Anterior cingulate cortex (tissue), 58 donors: ENCODE measurements at places on chromosomes 11 and 22.
A peak's percentile ranks its signal among the peaks of the same experiment; 100 is the strongest.

DNA sequence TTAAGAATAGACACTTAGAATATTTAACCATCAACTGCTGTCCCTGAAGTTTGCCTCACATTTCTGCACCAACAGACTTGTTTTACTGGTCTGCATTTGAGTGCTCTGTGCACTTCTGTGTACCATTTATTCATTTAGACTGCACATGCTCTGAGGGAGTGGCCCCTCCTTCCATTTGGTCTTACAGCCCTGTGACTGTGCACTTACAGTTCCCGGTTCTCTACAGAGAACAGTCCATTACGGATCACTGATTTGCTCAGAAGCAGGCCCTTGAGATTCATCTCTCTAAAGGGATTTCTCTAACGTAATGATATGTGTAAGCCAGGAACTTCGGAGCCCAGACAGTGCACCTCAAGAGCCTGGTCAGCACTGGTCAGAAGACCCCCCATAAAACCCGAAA is 247.3 kb upstream of the BLID start:
- DNase-seq, result no peak

DNA sequence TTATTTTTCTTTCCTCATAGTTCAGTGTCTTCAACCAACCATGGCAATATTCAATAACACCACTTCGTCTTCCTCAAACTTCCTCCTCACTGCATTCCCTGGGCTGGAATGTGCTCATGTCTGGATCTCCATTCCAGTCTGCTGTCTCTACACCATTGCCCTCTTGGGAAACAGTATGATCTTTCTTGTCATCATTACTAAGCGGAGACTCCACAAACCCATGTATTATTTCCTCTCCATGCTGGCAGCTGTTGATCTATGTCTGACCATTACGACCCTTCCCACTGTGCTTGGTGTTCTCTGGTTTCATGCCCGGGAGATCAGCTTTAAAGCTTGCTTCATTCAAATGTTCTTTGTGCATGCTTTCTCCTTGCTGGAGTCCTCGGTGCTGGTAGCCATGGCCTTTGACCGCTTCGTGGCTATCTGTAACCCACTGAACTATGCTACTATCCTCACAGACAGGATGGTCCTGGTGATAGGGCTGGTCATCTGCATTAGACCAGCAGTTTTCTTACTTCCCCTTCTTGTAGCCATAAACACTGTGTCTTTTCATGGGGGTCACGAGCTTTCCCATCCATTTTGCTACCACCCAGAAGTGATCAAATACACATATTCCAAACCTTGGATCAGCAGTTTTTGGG is at the start of gene OR51T1:
Gene OR51T1 (plus strand): TSS at position 41 of the 641 bp plus-strand sequence. CDS start 0 bp downstream, at position 41.
- DNase-seq, result no peak

GRCh38 chr11:10659339-10660216 is 34.0 kb downstream of the IRAG1 start:
- no peak for DNase-seq

DNA sequence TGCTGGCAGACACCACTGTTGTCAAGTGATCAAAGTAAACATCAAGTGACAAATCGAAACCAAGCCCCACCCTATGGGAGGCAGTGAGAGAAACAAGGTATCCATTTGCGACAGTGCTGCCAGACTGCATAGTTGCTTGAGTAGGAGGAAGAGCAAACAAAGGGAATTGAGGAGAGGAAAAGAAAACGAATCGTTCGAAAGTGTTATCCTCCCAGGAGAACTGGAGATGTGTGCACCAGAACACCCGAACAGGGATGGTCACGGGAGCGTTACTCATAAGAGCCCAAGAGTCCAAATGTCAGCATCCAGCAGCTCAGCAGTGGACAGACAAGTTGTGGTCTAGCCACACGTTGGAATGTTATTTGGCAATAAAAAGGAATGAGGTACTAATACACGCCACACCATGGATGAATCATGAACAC is 58.4 kb upstream of the NUP50 start:
- no peak for DNase-seq

GRCh38 chr11:116543911-116544475 is 228.8 kb downstream of the BUD13 start:
- DNase-seq, result no peak

DNA sequence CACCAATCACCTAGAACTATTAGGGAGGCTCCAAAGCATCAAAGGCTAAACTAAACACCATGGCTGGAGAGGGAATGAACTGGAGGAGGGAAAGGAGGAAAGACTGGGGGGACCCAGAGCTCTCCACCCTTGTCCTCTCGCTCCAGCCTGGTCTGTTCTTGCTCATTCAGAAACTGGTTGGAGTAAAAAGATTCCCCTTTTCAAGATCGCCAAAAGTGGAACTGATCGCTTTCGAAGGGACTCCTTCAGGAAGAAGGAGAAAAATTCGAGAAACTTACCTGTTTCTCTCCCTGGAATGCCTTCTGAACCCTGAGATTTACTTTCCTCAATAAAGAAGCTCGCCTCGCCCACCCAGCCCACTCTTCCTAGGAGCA is 46.9 kb downstream of the OR4D9 start:
- DNase-seq, result no peak

DNA sequence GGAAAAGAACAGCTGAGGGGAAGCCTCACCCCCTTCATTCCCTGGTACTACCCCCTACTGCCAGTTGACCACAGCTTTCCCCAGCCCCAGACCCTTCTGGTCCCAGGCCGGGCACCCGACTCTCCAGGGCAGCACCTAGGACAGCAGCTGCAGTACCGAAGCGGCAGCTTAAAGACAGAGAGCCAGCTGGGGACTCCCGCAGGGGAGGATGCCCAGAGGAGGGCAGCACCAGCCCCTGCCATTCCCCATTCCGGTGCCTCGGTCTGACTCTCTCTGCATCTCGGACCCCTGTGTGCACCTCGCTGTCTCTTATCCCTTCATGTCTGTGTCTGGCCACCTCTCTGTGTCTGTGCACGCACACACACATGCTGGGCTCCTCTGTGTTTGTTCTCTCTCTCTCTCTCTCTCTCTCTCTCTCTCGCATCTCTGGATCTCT is 9.4 kb downstream of the IGSF9B start:
- no peak for DNase-seq

DNA sequence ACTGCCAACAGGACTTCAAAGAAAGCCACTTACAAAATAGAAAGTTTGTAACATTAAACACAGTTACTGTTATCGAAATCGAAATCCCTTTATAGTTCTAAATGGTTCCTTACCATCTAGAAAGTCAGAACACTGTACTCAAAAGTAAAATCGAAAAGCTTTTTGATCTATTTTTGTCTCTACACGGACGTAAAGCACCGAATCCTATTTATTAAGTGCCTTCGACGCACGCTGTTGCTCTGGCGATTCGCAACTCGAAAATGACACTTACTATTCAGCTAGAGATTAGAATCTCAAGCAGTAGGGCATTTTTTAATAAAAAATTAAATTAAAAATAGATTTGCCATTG is 78.3 kb downstream of the LARGE1 start:
- DNase-seq, result no peak

GRCh38 chr11:45934580-45935318 is 12.3 kb downstream of the LARGE2 start:
- DNase-seq, result no peak

DNA sequence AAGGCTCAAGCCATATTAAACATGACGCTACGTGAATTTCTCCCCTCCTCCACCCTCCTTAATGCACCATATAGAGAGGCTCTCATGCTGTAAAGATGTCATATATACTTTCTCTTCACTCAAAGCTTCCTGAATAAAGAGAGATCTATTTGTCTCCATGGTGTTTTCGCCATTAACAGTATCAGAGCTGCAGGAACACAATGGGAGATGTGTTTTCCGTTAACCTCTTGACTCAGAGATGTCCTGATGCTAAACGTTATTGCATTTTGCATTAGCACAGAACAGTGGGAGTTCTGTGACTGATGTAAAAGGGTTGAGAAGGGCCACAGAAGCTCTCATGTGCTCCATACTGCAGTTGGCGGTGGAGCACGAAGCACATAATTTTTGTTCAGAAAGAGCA is 25.7 kb upstream of the BLID start:
- no peak for DNase-seq

GRCh38 chr11:36008584-36008983 is 64.7 kb downstream of the LDLRAD3 start:
- DNase-seq, result no peak

- no peak for DNase-seq
These were observed 77.9 kb downstream of the FBXO7 start for GRCh38 chr22:32552521-32552920.

DNA sequence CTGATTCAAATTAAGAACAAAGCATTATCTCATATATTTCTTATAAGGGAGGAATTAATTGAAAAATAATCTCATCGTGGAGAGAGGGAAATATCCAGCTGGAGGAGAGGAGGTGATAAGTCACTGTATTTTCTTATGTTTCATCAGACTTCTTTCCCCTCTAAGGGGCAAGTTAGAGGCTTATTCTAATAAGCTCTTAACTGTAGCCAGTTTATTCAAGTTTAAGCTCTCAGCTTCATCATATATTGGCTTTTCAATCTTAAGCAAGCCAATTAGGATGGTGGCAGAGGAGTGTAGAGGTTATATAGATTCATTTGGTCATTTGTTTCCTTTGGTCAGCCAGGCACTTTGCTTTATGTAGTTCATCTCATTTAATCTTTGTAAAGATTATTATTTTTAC is 256.7 kb downstream of the GRM5 start:
- DNase-seq, result no peak

- peak; percentile 50 for DNase-seq
These were observed at the start of gene TMEM123 for GRCh38 chr11:102452461-102453301. Gene TMEM123, minus strand, starts transcription at chr11:102452765. Its CDS starts 142 bp downstream, at chr11:102452623.

GRCh38 chr22:37141971-37142370 is 7.7 kb downstream of the IL2RB start:
- no peak for DNase-seq

DNA sequence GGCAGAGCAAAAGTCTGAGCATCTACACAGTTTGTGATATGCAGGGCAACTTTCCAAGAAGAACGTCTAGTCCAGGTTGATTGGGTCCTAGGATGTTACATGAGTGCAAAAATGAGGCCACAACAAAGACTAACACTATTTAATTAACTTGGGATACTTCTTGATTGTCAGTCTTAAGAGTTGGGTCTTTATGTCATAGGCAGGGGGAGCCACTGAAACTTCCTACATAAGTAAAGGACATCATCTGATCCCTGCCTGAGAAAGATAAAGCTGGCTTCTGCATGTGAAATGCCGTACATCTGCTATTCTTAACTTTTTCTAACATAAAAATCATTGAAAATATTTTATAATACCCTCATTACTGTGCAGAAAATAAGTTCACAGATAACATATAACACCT is 525.5 kb downstream of the NTM start:
- DNase-seq, result no peak

DNA sequence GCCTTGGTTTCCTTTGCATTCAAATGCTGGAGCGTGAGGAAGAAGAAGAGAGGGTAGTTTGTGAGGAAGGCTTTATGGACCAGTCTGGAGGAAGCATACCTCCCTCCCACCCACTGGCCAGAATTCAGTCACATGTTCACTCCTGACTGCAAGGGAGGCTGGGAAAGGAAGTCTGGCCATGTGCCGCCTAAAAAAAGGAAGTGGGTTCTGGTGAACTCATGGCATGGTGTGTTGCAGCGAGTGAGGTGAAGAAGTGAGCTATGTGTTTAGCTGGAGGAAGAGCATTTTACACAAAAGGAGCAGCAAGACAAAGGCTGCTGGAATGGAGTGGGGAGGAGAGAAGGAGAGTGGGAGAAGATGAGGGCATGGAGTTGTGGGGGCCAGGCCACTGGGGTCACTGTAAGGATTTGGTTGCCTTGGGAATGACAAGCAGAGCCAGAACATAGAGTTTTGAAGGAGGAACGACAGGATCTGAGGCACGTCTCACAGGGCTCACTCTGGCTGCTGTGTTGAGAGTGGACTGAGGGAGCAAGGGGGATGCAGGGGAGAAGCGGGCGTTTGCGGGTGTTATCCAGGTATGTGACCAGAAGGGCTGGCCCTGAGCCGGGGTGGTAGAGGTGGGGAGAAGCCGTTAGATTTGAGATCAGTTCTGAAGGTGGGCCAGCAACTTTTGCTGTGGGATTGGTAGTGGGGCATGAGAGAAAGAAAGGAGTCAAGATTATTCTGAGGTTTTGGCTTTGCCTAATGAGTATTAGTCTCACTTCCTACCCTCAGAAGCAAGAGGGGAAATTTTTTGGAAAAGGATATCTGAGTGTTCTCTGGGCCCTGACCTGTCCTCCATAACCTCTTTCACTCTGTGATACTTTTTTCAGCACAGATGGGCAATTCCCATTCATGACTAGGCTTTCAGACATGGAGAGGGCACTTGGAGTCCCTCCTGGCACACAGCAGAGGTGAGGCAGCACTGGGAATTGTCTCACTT is 26.4 kb downstream of the BMAL1 start:
- DNase-seq, result peak; percentile 40

DNA sequence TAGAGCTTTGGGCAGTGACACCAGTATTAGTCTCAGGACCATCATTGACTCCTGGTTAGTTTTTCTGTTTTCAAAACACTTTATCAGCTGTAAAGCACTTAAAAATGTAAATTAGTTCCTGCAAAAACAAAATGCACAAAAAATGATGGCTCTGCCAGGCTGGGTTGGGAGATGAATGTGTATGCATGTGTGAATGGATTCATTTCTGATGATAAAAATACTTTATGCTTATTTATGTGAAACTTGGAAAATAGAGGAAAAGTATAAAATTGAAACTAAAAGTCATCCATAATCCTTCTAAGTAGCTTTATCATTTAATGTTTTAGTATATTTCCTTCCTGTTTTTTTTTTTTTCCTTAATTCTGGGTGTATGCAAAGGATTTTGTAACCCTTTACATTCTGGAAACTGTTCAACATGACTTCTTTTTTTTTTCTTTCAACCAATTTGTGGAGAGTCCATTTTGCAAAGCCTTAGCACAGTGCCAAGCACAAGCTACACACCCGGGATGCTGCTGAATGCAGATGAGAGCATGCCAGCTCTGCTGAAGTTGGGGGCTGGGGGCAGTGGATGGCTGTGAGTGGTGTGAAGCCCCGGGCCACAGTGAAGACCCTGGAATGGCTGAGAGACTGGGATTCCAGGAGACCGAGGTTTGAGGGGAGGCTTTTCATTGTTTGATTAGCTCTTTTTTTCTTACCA is 37.6 kb downstream of the PTPRJ start:
- DNase-seq, result no peak

DNA sequence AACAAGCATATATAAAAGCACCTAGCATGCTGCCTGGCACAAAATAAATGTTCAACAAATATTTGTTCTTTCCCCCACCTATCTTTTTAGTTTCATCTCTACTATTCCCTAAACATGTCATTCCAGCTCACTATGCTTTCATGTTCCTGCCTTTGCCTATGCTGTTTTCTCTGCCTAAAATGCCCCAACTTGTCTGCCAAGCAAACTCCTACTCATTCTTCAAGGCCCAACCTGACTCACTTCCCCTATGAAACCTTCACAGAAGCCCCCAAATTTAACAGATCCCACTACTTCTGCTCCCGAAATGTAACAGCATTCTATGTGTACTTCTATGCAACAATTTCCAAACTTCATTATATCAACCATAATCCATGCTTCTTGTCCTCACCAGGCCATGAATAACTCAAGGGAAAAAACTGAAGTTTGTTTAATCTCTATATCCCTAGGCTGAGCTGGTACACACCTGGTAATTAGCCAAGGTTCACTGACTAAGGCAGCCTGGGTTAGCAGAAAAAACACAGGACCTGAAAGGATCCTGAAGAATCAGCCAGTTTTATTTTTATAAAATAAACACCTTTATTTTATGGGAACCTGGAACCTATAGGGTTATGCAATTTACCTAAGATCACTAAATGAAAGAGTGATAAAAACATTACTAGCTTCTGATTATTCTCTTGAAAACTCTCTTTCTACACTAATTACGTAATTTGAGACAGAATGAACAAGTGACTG is 72.2 kb downstream of the PAK1 start:
- DNase-seq, result no peak
